Left colon (tissue), 2 donors: ENCODE measurements at places on chromosomes 2 and 18.

GRCh38 chr2:20203072-20203471 is 21.9 kb downstream of the SDC1 start:
- DNase-seq: no peak

GRCh38 chr2:71340176-71340575 is 8.6 kb downstream of the ZNF638 start:
- no peak for DNase-seq

DNA sequence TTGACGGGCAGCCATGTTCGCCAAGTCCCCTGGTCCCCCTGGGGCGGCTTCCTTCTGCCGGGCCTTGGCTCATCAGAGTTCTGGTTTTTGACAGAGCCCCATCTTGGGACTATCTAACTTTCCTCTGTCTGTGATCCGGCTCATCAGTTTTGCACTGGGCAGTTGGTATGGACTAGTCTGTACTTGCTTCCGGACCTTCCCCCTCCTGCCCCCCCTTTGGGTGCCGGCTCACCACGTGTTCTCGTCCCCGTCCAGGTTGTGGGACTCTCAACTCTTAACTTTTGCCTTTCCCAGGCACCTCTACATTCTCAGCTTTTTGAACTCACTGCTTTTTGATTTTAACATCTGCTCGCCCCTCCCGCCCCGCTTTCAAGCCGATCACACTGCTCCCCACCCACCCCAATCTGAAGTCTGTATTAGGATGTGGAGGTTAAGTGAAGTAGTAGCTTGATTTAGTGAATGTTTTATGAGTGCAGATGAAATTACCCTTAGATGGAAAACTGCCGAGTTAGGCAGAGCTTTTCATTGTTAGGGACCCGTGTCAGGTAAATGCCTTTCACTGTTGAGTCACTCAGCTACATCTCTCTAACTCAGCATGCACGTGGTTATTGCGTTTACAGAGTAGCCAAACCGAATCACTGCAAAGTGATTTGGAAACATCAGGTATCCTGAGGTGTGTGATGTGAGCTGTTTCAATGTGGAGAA is 874 bp downstream of the WDR43 start:
- DNase-seq: peak; percentile 32

DNA sequence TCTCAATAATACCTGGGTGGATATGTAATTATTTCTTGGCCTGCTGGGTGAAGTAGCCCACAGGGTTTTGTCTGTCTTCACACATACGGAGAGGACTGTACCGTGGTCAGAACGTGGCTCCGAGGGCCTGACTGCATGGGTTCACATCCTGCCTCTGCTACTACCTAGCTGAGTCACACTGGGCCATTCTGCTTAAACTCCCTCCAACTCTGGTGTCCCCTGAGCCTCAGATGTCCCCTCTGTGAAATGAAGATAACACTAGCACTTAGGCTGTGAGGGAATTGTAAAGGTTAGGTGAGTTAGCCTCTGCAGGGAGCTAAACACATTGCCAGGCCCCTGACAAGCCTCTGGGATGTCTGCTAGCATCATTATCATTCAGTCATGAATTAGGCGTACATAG is 120.1 kb upstream of the NABP1 start:
- DNase-seq: no peak

DNA sequence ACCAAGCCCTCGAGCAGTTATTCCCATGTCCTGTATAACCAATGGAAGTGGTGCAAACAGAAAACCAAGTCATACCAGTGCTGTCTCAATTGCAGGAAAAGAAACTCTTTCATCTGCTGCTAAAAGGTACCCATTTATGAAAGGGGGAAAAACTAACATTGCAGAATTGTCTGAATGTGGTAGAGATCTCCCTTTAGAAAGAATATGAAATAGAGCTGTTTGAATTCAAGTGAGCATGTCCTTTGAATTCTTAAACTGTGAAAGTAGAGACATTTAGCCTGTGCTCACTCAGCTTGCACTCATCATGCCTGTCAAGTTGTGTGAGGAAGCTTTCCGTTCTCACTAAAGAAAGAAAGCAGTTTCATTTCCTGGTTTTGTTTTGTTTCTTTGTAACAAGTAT is 87.4 kb downstream of the EML4 start:
- DNase-seq: no peak

DNA sequence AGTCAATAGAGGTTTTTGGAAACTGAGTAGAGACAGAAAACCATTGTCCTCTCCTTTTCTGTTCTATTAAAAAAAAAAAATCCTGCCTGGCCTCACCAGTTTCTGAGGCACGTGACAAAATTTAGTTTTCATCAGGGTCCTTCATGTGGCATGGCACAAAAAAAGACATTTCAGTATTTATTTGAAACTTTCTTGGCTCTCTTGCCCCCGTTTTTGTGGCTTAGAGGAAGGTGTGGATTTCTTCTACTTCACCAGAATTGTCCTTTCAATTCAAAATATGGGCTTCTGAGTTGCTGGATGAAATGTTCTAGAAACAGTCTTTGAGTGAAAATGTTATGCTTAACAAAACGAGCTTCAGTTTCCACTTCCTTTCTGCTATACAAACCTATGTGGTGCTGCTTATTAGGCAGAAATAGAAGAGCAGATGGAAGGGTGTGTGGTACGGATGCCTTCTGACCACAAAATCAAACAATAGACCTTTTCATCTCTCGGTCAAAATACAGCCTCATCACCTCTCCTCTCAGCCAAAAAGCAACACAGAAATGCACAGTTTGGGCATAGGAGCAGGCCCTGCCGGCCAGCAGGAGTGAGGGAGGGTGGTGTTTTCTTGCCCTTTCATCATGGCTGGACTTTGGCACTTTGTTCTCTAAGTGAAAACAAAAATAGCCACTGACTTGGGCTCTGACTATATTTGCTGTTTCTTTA is 89.2 kb downstream of the SH3RF3 start:
- no peak for DNase-seq

- no peak for DNase-seq
These were observed 125.9 kb upstream of the COL5A2 start for GRCh38 chr2:189305291-189305943.

DNA sequence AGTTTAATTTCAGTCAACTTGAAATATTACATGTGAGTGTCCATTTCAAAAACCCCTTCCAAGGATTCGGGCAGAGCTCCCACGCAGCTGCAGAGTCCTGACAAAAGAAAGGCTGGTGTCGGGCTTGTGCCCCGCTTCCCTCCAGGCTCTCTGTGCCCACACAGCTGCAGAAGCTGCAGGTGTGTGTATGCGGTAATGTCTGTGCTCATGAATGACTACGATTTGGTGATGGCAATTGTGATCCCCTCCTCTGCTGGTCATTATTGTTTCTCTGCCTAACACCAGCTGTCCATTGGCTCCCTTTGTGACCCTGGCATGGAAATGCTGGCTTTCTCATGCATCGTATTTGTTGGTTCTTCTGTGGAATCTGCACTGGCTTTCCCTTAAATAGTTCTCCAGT is 224.8 kb downstream of the NUP35 start:
- no peak for DNase-seq

DNA sequence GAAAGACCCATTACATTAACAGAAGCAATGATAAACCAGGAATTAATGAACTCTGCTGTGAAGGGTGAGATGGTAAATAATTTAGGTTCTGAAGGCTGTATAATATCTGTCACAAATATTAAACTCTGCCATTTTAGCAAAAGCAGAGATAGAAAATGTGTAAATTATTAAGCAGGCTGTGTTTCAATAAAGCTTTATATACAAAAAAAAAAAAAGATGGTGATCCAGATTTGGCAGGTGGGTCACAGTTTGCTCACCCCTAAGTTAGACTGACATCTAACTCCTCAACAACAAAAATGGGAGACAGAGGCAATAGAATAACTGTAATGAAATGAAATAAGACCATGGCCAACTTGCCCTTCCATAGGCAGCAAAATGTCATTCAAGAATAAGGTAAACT is 157.3 kb upstream of the FANCL start:
- DNase-seq: no peak

DNA sequence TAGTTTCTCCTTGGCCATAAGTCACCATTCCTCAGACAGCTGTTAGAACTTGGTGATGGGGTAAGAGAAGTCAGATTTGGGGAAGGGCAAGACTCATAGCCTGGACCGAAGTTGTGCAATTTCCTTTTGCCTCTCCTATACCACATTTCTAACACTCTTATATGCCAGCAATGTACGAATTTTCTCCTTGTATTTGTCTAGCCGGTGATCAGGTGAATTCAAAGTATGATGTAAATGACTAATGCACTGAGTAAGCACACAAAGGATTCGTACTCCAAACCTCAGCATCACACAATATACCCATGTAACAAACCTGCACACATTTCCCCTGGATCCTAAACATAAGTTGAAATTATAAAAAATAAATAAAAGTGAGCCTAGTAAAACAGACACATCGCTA is 1143.5 kb upstream of the CELF4 start:
- no peak for DNase-seq

GRCh38 chr2:233267516-233268245 is 16.2 kb downstream of the ATG16L1 start:
- no peak for DNase-seq

DNA sequence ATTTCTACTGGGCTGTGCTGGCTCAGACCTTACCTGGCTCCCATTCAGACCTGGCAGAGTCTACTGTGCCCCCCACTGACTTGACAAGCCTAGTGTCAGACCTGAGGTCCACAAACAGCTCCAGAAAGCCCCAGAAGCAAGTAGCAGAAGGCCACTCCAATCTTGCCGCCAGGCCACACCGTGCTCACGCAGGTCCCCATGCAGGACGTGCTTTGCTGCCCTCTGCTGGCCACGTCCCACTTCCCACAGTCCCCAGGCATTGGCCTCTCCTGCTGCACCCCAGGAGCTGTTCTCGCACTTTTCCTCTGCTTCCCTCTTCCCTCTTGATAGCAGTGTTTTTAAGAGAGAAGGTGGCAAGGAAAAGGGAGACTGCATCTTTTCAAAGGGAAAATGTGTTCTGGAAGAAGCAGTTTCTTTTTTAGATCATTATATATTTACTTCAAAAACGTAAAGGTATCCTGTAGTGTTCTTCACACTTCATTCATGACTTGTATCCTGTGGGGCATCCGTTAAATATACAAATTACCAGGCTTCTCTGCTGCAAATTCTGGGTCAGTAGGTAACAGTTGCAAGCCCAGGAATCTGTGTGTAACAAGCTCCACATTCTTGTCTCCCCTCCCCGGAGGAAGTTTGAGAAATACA is 81.4 kb upstream of the PAPOLG start:
- peak; percentile 76 for DNase-seq

DNA sequence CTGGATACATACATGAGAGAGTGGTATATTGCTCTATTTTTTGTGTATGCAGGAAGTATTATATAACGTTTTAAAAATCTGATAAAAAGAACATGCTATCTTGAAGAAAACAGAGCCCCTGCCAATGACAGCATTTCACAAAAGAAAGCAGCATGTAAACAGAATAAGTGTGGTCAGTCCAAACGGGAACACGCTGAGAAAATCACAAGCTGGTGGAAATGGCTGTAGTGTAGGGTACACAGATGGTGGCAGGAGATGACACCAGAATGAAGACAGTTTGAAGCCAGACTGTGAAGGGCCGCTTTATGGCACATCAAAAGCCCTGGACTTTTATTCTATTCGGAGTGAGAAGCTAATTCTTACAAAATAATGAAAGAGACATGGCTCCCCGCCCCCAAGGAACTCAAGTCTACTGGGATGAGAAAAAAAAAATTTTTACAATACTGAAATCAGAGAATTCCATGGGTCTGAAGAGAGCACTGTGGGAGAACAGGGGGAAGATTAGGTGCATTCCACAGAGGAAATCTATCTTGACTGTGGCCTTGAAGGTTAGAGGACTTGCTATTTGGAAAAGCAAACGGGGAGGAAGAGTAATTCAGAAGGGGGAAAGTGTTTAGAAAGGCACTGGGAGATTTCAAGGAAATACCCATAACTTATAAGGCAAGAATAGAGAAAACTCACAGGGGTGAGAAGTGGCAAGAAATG is 217.7 kb upstream of the SMAD7 start:
- no peak for DNase-seq

DNA sequence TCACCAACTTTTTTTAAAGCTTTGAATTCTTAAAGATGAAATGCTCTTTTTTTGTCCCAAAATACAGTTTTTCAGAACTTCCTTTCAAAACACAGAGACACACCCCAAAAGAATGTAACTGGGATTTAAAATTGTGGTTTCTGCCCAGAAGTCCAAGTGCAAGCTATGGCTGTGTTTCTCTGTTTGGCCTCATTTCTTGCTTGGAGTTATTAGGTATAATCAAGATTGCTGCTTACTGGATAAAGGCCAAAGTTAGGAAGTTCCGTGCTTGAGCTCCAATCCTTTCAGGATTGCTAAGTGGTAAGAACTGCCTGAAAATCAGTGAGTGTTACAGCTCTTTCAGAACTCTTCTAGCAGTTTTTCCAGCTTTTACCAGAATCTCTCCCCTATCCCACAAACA is 16.9 kb downstream of the ZBTB7C start:
- no peak for DNase-seq

DNA sequence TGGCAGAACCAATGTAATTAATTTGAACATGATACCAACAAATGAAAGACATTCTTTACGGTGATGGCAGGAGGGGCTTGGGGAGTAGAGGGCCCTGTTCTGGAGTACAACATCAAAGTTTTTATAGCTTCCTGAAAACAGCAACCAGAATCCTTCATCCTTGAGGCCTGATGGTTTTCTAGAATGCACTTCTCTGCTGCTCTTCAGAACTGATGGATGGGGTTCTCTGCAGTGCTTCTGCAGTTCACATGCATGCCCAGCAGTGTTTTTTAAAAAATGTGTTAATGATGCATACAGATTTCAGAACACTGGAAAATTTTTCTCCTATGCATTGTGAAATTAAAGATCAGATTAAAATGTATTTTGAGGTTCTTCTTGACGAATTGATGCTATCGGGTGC is 2.5 kb downstream of the LTBP1 start:
- DNase-seq: no peak

DNA sequence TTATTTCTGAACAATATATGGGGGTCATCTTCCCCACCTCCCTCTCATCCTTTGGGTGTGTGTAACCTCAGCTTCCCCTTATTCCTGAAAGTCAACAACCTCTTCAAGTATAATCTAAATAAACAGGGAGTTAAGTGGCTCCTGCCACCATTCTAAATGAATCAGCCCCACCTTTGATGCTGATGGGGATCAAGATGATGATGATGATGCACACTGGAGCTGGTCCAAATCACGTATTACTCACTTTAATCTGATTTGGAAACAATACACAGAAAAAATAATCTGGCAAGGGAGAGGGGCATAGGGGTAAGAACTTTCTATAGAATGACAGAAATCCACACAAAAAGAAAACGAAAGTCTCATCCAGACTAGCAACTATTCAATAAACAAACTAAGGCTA is 7.1 kb downstream of the ACVR1 start:
- no peak for DNase-seq

DNA sequence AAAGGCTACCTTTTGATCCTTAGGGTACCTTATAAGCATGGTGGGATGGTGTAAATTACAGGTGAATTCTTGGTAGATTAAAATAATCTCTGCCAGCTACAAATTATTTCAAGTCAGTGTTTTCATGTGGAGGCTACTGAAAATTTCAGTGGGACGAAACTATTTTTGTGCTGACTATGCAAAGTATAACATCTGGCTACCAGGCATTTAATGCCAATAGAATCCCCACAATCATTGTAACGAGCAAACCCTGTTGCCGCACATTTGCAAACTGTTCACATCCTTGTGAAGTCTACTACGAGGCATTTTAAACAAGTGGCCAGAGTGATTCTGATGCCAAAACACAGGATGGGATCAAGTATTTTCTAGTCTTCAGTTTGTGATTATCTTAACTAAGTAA is 48.1 kb upstream of the SDC1 start:
- DNase-seq: no peak
